ENCODE measurements at places on chromosomes 13 and 19.

DNA sequence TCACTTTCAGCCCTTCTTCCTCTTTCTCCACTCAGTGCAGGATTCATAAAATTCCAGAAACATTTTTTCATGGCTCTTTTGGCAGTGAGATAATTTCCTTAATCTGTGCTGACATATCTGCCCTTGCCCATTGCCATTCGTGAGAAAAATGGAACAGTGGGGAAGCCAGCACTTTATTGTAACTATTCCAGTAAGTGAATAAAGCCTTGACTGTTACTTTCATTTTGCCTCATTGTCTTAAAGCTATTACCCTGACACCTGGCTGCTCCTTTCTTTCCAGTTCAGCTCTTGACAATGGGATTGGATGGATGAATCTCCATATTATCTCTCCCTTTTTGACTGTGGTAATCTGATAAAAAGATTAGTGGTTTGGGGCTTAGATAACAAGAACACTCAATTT, 1068.1 kb upstream of the PCDH20 start:
- DNase-seq: no peak

- DNase-seq: no peak
Observed at GRCh38 chr13:77349365-77349764, 22.5 kb upstream of the MYCBP2 start.

- no peak for DNase-seq
Observed at GRCh38 chr13:90943946-90944345, 403.5 kb upstream of the MIR17HG start.

GRCh38 chr13:94272038-94272437, 207.4 kb downstream of the DCT start:
- no peak for DNase-seq

GRCh38 chr19:38657633-38658222, 10.3 kb downstream of the ACTN4 start:
- DNase-seq: no peak

DNA sequence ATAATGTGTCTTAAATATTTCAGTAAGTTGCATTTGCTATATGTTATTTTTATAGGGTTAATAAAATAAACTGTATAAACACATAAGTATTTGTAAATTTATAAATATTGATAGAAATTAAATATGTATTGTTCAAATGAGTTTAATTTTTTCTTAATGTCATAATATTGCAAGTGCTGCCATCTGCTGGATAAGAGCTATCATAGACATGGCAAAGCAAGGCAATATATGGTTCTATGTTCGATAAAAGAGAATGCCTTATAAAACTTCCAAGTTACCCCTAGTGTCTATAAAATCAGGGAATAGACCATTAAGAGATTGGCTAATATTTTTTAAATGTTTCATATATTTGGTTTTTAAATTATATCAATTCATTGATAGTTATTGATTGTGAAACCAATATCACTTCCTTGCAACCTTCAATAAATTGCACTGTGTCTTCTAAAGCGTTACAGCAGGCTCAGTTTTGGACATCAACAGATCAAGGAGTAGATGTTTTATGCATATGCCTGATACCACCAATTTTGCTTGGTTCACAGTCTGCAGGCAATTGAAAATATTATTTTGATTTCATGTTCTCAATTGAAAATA, 29.0 kb upstream of the SLITRK6 start:
- DNase-seq: no peak

DNA sequence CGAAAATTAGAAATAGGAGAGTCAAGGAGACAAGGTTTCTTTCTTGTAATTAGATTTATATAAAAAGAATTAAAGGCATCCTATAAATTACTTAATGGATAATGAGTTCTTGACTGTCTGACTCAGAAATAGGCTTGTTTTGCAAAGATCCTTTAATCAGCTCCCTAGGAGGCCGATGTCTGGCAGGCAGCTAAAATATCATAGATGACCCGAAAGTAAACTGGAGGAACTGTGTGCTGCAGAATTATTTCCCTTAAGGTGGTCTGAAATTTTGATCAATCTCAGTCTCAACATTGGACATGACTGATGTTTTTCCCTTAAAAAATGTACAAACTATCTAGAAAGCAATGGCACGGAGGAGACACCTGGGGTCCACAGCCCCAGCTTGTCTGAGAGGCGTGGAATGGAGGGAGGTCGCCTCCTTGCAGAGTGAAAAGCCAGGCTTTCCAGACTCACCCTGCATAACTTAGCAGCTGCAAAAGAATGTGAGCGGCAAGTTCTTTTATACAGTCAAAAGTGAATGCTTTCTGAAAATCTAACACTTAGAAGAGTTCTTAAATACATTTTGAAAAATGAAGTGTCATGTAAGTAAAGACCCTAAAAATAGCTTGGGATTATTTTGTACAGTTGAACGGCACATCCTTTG, 44.8 kb downstream of the MBNL2 start:
- DNase-seq: no peak

- DNase-seq: no peak
Observed at GRCh38 chr13:39516096-39516495, 86.9 kb downstream of the LHFPL6 start.

DNA sequence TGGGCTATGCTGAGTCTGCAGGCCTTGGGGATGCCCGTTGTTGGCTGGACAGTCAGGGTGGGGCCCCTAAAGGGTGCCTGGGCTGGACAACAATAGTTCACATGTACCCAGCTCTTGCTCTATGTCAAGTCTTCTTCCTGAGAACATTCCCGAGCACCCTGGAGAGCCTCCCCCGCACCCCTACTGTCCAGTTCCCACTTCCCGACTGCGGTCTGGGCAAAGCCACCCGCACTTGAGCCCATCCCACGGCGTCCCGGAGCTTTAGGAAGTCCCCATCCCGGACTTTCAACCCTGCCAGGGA, 1.1 kb upstream of the MPND start:
- DNase-seq: no peak

DNA sequence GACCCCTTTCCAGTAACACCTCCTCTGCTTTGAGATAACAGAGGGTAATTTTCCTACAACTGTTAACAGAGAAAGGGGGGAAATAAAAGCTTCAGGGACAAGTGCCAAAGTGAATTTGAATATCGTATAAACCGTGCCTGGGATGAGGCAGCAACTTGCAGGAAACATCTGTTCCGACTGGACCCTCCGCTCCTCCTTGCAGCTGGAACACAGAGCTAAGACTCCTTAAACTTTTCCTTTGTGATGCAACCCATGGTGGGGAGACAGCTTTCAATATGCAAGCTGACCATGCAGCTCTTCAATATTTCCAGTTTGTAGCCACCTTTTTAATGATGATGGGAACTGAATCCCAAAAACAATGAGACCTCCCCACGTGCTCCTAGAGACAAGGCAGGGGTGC, 432.6 kb downstream of the ZNF536 start:
- no peak for DNase-seq

DNA sequence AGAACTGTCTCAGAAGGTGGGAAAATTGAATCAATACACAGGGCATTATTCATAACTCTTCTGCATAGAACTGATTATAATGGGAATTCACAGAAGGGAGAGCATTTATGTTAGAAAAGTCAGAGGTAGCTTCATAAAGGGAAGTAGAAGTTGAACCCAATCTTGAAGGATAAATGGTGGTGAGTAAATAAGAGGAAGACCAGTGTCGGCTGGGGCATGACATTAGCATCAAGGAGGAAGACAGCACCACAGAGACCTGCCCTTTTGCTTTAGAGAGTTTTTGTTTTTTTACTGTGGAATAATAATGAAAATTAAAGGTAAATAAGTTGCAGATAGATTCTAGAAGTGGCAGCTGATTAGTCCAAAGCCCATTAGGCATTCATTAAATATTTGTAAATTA, 21.9 kb downstream of the CDC16 start:
- DNase-seq: no peak

DNA sequence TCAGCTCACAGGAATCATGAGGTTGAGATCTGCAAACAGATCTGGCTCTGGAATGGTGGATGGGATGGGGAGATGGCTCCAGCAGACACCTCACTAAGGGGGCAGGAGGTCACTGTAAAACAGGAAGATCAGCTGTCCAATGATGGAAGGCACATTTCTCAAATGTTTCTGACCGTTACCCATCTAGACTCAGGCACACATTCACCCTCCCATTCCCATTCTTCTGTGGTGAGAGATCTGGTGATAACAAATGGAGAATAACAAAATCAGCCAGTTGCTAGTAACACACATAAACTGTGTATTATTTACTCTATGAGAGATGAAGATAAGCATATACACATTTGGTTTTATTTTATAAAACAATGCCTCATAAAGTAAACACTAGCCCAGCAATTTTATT, 235.9 kb downstream of the TSHZ3 start:
- DNase-seq: no peak

DNA sequence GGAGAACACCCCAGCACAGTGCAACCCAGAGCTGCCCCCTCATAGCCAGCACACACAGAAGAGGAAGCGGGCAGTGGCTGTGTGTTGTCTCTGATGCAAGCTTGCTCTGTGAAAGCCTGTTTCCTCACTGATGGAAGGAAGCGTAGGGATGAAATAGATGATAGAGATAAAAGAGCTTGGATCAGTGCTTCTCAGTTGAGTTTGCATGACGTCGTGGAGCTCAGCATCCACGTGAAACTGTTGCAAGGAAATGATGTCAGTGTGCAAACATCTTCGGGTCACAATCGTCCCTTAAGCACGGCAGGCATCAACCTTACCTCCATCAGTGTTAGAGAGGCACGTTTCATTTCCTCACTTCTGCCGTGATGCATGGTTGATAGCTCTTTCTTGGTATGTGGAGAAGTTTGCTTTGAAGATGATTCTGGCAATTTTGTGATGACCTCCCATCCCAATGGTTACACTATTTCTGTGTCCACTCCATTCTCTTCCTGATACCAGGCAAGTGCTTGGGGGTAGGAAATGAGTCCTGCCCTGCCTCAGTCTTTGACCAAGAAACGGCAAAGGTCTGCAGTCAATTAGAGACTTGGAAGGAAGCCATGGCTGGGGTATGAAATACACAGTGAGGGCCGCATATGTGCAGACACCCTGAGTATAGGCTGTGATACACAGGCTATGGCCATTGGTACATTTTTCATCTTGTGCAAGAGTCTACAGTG, 183.0 kb downstream of the ZNF536 start:
- no peak for DNase-seq

DNA sequence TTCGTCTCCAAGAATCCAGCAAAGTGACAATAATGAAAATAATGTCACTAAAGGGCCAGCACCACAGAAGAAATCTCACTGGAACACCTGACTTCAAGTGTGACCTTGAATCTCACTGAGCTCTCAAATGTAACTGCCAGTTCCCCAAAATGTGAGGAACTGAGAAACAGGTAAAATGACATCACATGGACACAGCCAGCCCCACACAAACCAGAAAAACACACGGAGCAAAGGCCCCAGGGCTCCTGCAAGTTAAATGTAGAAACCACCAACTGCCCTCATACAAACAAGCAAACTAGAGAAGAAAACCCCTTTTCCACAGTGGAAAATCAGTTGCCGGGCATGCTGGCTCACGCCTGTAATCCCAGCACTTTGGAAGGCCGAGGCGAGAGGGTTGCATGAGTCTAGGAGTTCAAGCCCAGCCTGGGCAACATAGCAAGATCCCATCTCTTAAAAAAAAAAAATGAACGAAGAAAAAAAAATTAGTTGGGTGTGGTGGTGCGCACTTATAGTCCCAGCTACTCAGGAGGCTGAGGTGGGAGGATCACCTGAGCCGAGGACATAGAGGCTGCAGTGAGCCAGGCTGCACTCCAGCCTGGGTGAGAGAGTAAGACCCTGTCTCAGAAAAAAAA, 8.7 kb upstream of the KANK2 start:
- no peak for DNase-seq

DNA sequence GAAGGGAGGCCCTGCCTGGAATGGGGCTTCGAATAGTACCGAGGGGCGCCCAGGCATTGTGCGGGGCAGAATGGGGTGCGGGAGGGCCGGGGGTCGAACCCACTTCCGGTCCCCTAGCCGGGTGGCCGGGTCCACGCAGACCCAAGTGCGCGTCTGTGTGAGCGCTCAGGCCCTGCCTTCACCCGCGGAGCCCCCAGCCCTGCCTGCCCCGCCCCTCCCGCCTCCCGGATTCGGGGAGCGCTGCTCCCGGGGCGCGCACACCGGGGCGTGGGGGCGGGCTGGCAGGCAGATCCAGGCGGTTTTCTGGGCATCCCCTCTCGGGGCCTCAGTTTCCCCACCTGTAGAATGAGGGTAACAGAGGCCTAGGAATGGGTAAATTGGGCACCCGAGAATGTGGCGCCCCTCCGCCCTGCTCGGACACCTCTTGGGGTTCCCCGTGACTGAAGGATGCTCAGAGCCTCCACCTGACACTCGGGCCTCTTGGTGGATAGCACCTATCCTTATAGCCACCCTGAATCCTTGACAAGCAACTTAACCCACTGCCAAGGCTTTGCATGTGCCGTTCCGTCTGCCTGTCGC, 682 bp downstream of the PIK3R2 start:
- peak; percentile 64 for DNase-seq

DNA sequence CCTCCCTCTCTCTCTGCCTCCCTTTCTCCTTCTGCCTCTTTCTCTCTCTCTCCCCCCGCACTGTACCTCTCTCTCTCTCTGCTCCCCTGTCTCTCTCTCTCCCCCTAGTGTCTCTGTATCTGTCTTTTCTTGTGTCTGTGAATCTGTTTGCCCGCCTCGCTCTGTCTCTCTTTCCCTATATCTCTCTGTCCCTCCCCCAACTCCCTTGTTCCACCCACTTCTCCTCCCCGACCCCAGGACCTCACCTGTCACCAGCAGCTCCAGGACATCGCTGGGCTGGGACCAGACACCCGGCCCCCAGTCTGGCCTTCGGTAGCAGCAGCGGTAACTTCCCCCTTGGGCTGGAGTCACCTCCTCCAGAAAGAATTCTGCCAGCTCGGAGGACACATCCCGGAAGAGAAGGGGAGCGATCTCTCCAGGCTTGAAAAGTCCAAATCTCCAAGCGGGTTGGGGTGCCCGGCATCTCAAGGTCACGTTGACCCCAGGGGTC, 3.9 kb downstream of the OSCAR start:
- peak; percentile 70 for DNase-seq

- DNase-seq: no peak
Observed at GRCh38 chr19:10045371-10045770, 32.1 kb downstream of the RDH8 start.

DNA sequence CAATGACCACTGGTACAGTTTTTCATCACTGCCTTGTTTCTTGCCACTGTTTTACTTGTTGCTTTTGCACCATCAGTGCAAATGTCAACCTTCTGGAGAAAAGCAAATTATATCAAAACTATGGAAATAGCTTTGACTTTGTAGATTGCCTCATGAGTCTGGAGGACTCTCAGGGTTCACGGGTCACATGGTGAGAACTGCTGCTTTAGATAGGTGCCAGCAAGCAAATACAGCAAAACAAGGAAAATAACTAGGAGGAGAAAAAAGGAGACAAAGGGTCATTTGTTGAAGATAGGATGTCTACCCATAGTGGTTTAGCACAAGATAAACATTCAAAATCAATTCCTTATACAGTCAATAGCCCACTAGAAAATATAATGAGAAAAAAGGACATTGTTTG, 33.1 kb downstream of the POLR1D start:
- no peak for DNase-seq

GRCh38 chr19:41927497-41928192, 604 bp downstream of the ERFL start:
- DNase-seq: no peak
